ELR (cell line): ENCODE measurements at places on chromosomes 5 and 9.

DNA sequence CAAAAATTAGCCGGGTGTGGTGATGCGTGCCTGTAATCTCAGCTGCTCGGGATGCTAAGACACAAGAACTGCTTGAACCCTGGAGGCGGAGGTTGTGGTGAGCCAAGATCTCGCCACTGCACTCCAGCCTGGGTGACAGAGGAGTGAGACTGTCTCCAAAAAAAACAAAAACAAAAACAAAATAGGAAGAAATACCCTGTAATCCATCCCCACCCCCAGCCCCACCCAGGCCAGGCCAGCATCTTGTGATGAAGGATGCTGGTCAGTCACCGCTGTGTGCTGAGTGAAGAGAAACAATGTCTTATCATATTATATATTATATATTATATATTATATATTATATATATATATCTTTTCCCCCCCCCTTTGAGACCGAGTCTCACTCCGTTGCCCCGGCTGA, 15.4 kb upstream of the CCIN start:
- DNase-seq: no peak

- no peak for DNase-seq
Observed at GRCh38 chr5:168788786-168789185, 209.6 kb upstream of the PANK3 start.

DNA sequence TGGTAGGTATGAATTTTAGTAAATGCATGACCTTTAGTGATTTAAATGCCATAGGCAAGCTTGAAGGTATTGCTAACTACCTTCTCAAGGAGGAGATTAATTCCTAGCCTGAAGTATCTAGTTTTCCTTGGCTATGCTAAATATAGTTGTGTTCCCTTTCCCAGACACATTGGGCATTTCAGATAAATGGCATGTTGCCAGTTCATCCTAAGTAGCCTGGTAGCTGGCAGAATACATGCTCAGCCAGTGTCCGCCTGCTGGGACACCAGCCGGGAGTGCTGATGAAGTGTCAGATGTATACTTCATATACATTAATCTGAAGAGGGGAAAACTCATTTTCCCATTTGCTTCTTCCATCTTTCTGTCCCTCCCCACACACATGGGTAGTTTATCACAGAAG, 196.9 kb downstream of the MAST4 start:
- DNase-seq: no peak

GRCh38 chr5:118522626-118523025, 465.7 kb downstream of the DTWD2 start:
- no peak for DNase-seq

GRCh38 chr9:81472701-81473100, 216.6 kb downstream of the TLE1 start:
- no peak for DNase-seq

GRCh38 chr5:88304356-88304755, 35.7 kb upstream of the TMEM161B start:
- DNase-seq: no peak

GRCh38 chr9:19935422-19935821, 146.6 kb upstream of the SLC24A2 start:
- DNase-seq: no peak

- no peak for DNase-seq
Observed at GRCh38 chr9:129101279-129101678, 9.3 kb downstream of the CRAT start.

DNA sequence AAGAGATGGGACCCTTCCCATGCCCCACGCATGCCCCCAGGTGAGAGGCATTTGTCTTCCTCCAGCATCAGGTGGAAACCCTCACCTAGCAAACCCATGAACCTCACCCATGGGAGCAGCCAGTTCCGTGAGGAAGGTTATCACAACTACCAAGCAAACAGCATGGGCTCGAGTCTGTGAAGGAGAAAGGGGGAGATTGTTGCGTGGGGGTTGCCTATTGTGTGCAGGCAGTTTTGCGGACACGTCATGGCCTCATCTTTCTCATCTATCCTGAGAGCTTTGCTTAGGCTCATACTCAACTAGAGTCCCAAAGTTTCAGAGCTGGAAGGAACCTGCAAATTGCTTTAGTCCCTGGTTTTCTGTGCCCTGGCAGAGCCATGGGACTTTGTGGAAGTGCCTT, 73.6 kb upstream of the TGFBR1 start:
- no peak for DNase-seq

DNA sequence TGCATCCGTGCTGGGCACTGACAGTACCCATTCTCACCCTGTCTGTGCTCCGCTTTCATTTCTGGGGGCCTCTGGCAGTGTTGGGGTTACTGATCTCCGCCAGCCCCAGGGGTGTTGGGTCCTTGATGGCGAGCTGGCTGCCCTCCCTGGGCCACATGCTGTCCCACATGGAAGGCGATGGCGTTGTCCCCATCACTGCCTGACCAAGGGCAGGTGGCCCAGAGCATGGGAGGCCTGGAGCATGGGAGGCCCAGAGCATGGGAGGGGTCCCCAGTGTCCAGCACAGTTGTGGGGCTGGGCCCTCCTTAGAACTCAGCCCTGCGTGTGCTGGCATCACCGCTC, 50.9 kb downstream of the RXRA start:
- DNase-seq: no peak
